ENCODE measurements at places on chromosomes 16 and 17.

- DNase-seq, result peak; percentile 5
Measured at GRCh38 chr16:20271893-20272292, 55.4 kb downstream of the GP2 start.

DNA sequence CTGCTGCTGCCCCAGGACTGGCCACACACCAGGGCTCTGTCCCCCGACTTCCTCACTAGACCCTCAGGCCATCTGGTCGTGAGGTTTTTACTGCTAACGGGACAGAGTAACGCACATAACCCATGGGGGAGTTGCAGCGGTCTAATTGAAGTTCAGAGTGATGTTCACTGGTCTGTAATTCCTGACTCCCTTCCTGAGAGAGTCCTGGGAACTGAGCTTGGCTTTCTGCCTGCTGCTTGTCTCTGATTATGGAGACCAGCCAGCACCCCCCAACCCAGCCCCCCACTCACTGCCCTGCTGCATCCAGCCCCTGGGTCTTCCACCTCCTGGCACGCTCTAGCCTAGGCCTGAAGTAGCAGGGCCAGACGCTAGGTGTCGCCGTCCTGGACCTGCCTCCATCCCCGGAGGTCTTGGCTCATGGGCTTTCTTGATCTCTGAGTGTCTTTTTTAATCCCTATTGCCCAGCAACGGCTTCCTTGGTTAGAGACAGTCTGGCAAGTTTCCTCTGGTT lies 192.9 kb downstream of the CCDC182 start:
- no peak for DNase-seq

- no peak for DNase-seq
Measured at GRCh38 chr17:39867880-39868553, at the start of gene ZPBP2. ZPBP2 (plus strand) TSS chr17:39868202; CDS start chr17:39868355, 153 bp downstream.

- no peak for DNase-seq
Measured at GRCh38 chr16:67825119-67825518, 17.0 kb upstream of the THAP11 start.

DNA sequence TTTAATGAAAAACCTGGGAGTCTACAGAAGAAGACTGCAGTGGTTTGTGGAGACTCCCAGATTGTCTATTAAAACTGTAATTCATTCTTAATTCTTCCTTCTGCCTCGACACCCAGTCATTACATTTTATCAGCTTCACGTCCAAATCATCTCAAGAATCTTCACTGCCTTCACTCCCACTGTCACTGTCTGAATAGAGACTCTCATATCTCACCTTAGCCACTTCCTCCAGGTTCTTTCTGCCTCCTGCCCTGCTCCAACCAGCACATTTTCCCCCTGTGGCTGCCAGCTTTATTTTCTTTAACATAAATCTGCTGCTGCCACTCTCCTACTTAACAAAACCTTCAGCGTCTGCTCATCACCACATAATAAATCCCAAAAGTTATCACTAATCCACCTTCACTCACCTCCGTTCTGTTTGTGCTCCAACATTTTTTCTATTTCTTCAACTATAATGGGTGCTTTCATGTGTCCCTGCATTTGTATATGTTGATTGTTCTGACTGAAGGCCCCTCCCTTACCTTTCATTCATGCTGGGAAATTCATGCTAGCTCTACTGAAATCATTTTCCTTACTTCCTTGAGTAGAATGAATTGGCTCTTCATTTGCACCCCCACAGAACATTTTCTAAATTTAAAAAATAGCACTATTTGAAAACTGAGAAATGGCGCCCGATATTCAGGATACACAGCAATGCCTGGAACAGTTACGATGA lies 38.9 kb downstream of the KCNJ2 start:
- no peak for DNase-seq

- peak; percentile 60 for DNase-seq
Measured at GRCh38 chr16:10206215-10206614, 24.0 kb upstream of the GRIN2A start.

DNA sequence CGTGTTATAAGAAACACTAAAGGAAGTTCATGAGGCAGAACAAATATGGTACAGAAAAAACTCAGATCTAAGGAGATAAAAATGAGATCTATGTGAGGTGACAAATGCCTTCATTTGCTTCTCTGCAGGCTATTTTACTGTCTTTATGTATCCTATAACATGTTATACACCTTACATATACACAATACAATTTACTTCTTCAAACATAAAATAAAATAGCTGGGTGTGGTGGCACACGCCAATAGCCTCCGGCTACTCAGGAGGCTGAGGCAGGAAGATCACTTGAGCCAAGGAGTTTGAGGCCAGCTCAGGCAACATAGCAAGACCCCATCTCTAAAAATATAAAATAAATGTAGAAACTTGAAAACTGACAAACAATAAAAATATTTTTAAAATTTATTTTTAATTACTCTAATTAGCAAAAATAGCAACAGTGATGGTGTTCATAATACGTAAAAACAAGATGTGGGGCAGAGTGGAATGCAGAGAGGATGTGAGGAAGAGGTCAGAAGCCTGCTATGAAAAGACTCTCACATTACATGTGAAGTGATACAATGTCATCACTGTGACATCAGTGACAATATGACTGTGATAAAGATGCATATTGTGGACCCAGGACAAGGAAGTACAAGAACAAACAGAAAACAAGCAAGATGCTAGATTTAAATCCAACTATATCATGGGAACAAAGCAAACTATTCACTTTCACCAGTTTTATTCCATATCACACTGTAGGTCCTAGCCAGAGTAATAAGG lies 31.0 kb downstream of the VPS53 start:
- DNase-seq, result no peak

DNA sequence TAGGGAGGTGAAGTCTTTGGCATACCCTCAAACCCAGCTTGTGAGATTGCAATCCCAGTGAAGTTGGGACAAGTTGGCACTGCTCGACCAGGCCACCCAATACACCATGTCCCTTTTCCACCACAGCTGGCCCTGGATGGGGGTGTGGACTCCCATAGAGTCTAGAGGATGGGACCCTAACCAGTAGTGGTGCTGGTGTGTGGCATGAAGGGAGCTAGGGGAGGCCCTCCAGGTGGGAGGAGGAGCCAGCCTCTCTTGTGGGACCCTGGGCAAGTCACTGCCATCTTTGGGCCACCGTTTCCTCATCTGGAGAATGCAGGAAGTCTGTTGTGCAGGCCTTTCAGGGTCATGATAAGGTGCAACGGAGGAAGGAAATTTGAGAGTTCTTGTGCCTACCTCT lies 1854.9 kb downstream of the TP53TG3F start:
- no peak for DNase-seq

- no peak for DNase-seq
Measured at GRCh38 chr17:75738218-75738802, 17.1 kb downstream of the ITGB4 start.

GRCh38 chr17:48131216-48131824 lies 23.8 kb downstream of the SNX11 start:
- peak; percentile 76 for DNase-seq

DNA sequence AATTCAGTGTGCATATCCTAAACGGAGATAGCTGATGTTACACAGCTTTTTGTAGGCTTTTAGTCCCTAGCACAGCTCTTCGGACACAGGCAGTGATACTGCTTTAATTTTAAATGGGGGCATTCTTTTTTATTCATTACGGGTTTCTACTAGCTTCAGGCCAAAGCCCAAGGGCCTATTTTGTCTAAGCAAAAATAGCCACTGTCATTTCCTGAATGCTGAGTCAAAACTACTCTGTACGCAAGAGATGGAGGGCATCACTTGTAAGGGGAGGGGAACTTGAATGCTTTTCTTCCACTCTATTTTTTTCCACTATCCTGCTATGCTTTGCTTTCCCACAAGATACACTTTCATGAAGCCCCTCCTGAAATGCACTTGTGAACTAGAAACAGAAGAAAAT lies 360.7 kb downstream of the PMP22 start:
- DNase-seq, result no peak

DNA sequence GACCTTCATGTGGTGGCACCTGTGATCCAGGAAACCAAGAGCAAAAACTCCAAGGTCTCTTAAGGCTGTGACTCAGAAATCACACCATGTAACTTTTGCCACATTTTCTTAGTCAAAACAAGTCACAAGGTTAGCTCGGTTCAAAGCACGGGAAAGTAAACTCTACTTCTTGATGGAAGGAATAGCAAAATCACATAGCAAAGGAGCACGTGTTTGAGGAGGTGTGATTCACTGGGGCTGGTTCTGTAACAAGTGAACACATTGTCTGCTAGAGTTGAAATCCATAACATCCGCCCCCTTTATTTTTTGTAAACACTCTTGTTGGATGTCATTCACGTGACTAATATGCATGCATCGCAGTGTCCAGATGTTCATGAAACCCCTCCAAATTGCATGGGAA lies 415.0 kb upstream of the MAF start:
- peak; percentile 20 for DNase-seq

DNA sequence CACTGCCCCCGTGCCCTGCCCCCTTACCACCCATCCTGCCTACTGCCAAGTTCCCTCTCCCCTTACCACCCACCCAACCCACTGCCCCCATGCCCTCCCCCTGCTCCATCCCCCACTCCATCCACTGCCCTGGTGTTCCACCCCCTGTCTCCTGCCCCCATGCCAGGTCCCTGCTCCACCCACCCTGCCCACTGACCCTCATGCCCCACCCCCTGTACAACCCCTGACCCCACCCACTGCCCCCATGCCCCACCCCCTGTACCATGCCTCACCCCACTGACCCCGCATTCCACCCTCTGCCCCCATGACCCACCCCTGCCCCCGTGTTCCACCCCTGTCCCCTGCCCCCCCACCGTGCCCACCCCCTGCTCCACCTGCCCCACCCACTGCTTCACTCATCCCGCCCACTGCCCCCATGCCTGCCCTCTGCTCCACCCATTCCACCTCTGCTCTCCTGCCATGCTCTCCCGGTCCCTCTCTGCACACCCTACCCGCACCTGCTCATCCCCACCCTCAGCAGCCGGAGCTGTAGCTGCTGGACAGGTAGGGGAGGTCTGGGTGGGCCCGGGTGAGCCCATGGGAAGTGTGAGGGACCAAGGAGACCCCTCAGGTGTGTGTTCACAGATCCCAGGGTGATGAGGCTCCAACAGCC lies 7.4 kb upstream of the FN3KRP start:
- no peak for DNase-seq

DNA sequence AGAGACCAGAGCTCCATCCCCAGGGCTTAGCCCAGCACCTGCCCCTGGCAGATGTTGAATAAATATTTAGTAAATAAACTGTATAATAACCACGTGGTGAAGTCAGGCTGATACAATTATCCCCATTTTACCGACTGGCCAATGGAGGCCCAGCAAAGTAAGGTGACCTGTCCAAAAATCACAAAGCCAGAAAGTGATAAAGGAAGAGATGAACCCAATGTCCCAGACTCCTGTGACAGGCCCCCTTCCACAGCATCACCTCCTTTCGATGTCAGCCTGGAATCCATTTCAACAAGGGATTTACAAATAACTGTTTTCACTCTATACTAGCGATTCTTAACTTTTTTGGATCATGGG lies 5.5 kb downstream of the TVP23A start:
- DNase-seq, result no peak

DNA sequence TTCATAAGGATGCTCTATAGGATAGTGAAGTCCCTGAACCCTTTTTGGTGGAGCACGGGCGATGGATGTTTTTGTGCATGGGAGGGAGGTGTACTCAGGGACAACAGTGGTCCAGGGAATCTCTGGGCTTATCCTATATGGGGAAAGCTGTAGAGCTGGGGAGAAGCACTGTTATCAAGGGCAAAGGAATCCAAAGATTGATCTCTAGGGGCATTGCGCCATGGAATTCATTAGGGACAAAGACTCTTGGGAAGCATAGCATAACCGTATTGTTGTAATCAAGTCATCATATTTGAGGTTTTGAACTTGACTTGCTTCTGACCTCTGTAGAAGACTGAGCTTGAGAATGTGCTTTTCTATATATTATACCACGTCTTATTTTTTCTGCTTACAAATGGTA lies 172.9 kb upstream of the ZFHX3 start:
- no peak for DNase-seq

DNA sequence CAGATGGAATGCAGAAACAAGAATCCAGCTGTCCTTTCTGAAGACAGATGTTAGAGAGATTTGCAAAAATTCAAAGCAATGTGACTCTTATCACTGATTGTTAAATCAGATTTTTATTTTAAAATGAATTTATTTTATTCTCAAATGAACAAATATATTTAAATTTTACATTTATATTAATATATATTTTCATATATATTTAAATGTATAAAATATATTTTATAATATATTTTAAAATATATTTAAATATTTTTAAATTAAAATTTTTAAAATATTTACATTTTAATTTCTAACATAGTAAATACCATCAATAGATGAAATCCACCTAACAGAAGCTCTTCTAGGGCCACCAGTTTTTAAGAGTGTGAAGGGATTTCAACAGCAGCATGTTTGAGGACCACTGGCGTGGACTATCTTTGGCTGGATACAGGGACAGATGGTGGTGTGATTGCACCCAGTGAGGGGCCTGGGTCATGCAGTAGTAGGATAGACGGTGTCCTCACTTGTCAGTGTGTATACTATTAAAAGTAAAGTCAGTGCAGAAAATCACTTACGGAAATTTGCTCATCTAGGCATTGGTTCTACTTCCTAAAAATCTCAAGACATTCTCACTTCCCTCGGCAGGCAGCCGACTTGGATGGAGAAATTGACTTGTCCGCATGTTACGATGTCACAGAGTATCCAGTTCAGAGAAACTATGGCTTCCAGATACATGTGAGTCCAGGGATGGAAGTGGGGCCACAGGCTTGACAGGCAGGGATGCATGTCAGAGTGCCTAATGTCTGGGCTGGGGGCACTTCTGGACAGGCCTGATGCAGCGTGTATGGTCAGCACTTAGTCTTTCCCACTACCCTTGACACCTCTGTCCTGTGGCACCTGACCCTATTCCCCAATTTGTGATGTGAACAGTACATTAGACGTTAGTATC lies 56.3 kb downstream of the PLD6 start:
- DNase-seq, result no peak

DNA sequence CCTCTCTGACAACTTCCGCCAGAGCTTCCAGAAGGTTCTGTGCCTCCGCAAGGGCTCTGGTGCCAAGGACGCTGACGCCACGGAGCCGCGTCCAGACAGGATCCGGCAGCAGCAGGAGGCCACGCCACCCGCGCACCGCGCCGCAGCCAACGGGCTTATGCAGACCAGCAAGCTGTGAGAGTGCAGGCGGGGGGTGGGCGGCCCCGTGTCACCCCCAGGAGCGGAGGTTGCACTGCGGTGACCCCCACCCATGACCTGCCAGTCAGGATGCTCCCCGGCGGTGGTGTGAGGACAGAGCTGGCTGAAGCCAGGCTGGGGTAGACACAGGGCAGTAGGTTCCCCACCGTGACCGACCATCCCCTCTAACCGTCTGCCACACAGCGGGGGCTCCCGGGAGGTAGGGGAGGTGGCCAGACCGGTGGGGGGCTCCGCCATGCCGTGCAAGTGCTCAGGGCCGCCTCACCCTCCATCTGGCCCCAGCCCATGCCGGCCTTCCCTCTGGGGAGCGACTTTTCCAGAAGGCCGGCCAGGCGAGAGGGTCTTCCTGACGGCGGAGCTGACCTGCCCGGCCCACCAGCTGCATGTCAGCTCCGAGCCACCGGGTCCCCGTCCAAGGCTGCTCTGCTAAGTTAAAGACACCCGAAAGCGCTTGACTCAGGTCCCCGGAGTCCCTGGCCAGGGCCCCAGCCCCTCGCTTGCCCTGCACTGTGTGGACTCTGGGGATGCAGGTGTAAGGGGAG lies 7.4 kb downstream of the SSTR5 start:
- no peak for DNase-seq

GRCh38 chr16:82451449-82451848 lies 175.3 kb upstream of the CDH13 start:
- no peak for DNase-seq

Measured in M059J (cell line).